ENCODE measurements at places on chromosomes 1 and 21.

GRCh38 chr1:46401964-46402626 lies 8.0 kb downstream of the FAAH start:
- no peak for DNase-seq

DNA sequence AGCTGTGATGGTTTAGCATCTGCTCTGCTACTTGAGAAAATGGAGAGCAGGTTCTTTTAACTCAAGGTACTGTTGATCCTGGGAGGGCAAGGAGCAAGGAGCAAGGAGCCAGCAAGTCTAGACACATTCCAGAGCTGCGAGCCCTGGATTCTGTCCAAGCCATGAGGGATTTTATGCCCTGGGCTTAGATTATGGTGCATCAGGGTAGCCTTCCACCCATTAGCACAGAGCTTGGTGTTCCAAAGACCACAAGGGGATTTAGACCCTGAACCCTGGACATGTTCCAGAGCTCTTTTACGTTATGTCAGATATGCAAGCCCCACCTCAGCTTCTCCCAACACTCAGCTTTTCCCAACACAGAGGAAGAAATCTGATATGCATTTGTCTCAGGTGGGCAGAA lies 2.0 kb upstream of the OR14I1 start:
- DNase-seq = no peak

- DNase-seq = no peak
These were observed 468.1 kb downstream of the ADGRL2 start for GRCh38 chr1:82268826-82269225.

DNA sequence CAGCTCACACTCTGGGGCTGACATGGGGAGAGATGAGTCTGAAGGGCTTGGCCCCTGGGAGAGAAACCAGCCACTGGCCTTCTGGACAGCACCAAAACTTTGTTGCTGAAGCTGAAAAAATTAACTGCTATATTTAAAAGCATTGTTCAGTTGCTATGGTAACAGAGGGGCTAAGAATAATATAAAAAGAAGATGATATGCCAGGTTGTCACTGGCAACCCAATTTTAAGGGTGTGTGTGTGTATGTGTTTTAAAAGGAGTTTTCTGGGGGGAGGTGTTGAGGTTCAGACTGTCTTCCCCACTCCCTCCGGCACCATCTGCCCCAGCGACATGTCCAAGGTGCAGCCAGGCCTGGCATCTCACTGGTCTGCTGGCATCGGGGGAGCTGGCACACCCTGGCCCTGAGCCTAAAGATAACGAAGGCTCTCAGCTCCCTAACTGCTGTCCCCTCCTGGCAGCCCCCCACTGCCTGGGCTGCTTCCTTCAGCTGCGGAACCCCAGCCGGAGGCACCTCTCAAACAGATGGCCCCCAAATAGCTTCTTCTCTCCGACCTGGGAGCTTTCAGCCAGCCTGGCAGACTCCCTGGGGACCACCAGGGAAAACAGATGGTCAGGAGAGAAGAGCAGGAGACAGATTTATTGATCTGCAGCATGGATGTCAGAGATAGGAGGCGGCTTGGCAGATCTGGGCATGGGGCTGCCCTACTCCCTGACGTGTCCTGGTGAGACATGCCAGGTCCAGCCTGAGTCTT lies 203.9 kb downstream of the HIVEP3 start:
- DNase-seq = no peak

DNA sequence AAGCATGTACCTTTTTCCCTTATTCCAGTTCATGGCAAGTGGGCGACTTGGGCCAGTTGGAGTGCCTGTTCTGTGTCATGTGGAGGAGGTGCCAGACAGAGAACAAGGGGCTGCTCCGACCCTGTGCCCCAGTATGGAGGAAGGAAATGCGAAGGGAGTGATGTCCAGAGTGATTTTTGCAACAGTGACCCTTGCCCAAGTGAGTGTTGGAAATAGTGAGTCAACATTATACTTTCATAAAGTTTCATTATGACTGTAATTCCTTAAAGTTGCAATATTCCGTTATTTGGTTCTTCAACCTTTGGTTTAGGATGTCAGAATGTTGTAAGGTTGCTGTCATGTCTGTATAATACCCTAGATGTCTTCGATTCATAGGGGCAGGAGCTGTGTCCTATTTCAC lies 230.5 kb downstream of the TPR start:
- no peak for DNase-seq

DNA sequence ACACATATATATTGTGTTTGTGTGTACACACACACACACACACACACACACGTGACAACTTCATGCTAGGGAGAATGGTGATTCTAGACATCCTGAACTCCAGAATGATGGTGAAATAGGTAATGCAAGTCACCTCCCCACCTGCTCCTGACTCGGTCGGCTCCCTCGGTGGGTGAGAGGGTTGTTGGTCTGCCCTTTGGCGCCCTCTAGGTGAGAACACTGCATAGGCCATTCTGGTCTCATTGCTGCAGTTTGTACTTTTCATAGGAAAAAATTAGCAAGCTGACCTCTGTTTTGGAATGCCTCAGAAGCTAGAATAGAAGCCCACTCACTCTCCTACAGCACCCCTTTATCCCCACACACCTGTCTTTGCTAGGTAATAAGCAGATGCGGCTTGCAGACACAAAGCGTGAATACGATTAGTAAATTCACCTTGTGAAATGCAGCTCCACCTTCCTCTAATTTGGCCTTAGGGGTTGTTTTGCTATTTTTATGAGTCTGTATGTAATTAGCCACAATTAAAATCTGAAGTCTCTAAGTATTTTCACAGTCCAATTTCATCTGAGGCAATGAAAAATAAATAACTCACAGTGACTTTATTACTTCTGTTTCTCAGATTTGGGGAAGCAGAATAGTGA lies 130.0 kb upstream of the KCNJ15 start:
- no peak for DNase-seq

- no peak for DNase-seq
These were observed 1.6 kb upstream of the TMCC2 start for GRCh38 chr1:205225901-205226765.

- no peak for DNase-seq
These were observed 35.7 kb downstream of the TNFRSF8 start for GRCh38 chr1:12098786-12099185.

DNA sequence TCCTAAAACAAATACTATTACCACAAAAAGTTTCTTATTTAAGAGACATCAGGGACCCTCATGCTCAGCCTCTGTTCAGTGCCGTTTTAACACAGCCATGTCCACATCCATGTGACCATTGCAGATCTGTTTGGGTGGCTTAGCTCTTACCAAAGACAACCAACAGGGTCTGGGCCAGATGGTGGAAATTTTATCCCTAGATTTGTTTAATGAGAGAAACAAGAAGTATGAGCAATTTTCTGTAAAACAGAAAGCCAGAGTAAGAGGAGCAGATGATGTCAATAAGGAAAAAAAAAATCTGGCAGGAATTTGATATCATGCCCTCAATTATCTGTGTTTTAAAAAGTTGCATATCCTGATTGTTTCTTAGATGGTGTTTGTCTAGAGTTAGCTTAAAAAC lies 299.9 kb downstream of the TM2D1 start:
- no peak for DNase-seq

- no peak for DNase-seq
These were observed 76.0 kb upstream of the PTGFRN start for GRCh38 chr1:116833718-116834117.

DNA sequence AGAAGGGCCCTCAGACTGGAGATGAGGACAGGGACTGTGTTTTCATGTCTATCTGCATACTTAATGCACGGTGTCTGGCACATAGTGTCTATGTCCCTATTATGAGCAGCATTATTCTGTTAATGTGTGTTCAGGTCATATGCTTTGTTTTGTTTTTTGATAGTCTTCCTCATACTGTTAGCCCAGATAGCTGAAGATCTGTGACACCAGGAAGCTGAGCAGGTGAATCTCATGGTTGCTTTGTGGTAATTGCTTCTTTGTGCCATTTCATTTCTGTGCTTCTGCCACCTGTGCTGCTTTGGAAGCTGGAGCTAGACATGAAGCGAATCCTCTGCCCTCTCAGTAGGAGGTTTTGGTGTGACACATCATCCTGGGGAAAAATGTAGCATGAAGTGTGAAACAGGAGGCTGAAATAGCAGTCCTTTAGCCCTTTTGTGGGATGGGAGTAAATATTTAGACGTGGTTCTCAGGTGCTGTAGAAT lies 15.8 kb downstream of the SMAP2 start:
- DNase-seq = no peak

- DNase-seq = no peak
These were observed 14.1 kb upstream of the HMGCS2 start for GRCh38 chr1:119782631-119783325.

DNA sequence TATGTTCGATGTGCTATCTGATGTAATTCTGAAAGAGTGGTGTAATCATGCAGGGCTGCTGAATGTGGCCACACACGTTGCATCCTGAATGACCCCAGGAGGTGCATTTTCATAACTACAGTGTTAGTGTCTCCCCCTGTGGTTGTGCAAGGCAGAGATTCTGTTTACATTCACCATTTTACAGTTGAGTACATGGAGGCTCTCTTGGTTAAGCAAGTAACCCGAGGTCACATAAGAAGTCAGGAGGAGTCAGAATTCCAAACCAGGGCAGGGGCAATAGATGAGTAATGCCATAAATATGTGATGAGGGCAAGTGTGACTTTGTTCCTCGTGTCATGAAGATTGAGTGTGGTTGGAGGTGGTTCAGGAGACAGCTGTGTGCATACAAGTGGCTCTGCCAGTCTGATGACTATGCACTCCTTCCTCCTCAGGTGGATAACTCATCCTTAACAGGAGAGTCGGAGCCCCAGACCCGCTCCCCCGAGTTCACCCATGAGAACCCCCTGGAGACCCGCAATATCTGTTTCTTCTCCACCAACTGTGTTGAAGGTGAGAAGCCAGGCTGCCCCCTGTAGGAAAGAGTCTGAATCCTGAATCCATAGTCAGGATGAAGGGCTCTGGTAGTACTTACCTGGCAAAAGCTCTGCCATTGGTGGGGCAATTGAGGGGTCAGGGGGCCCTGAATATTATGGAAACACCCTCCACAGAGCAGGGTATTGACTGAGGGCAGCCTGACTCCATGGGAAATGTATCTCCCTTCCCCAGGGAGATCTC lies 9.3 kb downstream of the ATP1A2 start:
- DNase-seq = no peak

All from T-helper 1 cell (primary cell).